ENCODE measurements at places on chromosomes 5 and 9.

DNA sequence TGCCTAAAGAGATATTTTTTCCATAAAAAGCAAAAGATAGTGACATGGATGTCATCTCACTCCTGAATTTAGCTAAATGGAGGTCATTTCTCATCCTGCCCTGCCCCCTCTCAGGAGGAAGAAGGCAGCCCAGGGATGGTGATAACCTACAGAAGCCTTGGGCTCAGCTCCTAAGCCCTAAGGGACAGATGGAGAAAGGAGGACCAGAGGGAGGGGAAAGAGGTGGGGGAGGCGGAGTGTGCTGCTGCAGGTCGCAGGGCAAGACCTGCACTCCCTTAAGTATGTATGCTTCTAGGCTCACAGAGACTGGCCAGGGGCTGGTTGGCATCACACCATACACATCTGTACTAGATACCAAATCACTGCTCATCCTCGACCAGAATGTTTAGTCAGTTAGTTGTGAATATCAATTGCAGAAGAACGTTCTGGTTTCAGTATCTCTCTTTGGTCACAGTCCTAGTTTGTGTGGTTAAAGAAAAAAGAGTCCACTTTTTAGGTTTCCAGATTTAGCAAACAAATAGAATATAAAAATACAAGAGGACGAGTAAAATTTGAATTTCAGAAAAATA, 18.4 kb upstream of the CDKN2AIPNL start:
- no peak for DNase-seq

GRCh38 chr5:44719856-44720255, 88.9 kb upstream of the MRPS30 start:
- no peak for DNase-seq

GRCh38 chr9:125260561-125260960, 1.1 kb upstream of the GAPVD1 start:
- DNase-seq, result no peak

DNA sequence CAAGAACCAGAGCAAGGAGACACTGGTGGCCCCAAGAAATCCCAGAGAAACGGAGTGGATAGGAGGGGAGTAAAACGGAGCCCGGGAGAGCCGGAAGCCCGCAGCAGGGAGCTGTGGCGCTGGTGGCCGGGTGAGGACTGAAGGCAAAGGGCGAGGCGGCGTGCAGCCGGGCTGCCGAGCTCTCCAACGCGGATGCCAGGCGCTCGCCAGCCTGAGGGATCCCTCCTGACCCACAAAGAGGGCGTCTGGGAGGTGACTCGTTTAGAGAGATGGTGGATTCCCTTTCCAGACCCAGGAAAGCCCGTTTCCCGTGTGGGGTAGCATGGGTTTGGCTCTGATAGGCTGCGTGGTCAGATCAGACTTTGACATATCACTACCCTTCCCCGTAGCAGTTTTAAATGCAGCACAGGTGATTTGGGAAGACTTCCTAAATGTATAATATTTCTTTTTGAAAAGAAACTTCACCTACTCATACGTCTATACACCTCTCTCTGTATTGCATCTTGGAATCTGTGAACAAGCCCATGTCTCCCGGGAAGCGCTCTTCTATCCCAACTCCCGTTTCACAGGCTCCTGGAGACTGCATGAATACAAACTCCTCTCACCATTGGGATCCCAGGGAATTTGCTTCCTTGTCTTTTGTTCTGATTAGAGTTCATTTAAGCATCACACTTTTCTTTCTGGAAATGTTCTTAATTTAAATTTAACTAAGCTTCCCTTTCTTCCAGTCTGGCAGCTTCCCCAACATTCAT, 158.1 kb downstream of the C9orf152 start:
- peak; percentile 53 for DNase-seq

DNA sequence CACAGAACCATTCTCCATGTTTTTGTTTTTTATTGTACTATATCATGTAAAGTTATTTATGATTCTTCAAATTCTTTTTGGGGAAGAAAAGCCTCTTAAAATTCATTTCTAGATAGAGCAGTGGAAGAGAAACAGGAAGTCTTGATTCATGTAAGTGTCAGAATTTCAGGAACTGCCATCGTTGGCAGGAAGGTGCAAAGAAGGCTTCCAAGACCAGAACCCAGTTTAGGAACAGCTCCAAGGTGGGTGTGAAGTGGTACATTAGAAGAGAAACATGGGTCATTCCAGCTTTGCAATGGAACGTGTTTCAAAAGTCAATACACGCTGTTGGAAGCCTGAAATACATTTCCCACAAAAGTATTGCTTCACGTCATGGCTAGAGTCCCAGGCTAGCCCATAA, 14.8 kb downstream of the SAXO1 start:
- no peak for DNase-seq

DNA sequence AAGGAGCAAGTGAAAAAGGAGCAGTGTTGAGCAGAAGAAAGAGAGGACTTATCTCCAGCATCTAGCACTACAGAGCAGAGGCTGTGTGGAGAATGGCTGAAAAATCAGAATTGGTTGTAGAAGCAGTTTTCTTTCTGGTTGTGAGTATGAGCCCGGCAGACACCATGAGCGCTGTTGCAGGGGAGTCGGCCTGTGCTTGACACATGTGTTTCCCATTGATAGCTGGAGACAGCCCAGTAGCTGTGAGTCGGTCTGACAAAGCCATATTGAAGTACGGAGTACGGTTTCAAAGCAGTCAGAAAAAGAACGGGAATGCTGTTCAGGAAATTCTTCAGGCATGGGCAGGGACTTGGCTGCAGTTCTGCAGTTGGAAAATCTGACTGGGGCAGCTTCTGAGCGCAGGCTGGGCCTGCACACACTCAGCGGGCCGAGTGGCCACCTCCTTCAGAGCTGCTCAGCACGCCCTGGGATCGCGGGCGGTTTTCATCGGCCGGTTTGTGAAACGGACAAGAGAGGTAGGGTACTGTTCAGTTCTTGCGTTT, at the start of gene SGCD:
TSS of gene SGCD (plus strand) at position 447 of the 542 bp plus-strand sequence.
- DNase-seq, result peak; percentile 36

- peak; percentile 83 for DNase-seq
Measured at GRCh38 chr5:150560401-150561191, 52.7 kb downstream of the NDST1 start.

DNA sequence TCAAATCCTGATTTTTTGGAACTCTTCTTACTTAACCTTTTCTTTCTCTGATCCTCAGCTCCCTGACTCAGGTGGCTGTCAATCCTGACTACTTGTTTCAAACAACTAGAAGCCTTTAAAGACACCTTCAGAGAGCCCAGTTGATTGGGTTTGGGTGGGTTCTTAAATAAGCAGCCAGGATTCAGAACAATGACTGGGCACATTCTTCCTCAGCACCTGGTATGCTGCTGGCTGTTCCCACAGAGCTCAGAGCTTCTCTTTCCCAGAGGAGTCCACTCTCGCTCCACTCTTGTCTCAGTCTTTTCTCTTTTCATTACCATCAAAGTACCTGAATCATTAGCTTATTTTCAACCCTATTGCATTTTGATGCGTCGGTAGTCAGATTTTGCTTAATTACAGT, 22.5 kb downstream of the PCSK5 start:
- DNase-seq, result no peak

DNA sequence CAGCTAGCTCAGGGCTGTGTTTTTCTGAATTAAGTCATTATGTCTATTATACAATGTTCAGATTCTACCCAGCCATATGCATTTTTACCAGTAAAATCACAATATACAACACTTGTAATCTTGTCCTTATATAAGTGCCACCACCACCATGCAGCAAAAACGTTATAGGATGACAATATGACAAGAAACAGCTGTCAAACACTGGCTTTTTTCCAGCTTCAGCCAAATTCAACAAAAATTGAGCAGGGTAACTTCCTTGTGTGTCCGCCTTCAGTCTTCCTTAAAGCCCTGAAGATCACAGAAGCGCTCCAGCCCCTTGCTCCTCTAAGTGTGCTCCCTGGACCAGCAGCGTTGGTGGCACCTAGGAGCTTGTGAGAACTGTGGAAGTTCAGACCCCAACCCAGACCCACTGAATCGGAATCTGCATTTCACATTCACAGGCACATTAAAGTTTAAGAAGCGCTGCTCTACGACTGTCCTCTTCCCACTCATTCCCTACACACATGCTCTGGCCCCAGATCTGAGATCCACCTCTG, 111.8 kb downstream of the LHFPL2 start:
- DNase-seq, result no peak

DNA sequence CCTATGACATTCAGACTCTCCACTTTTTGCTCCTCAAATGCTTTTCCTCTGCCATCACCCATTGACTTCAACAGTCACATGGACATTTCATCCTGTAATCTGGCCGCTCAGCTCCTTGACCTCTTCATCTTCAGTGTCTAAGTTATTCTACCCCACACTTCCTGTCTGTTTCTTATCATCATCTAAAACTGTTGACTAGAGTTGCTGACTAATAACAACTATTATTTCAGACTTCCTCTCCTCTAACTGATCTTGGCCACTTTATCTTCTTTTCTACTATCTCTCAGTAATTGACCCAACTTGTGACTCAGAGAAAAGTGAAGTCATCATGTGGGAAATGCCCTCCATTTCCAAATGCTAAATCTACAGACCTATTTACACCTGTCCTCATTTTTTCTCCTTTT, 254.7 kb upstream of the TRPC7 start:
- DNase-seq, result peak; percentile 75

DNA sequence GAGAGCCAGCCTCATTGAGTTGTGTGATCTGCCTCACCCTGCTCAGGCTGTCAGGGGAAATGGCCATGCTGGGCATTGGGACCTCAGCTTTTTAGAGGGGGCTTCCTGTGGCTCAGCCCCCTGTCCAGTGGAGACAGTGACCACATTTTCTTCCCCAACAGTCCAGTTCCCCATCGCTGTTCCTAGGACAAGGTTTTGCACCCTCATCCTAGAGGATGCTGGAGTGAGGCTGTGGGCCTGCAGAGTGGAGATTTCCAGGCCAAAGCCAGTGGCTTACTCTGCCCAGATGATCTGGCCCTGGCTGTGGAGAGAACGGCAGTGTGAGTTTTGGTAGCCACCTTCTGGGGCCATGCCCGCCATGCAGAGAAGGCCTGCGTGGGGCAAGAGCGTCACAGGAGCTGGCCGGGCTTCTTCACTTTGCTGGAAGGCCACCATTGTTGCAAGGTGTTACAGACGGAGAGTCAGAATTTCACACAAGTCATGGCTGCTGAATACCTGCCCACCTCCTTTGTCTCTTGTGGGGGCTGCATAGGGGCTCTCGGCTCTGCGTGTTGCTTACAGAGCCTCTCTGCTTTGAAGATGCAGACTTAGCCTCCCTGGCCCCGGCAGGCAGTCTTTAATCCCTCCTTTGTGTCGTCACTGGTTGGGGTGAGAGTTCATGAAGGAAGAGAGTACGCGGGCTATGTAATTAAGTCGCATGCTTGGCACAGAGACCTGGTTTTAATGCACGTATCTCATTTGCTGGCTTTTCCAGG, 35.2 kb upstream of the PITX1 start:
- no peak for DNase-seq

DNA sequence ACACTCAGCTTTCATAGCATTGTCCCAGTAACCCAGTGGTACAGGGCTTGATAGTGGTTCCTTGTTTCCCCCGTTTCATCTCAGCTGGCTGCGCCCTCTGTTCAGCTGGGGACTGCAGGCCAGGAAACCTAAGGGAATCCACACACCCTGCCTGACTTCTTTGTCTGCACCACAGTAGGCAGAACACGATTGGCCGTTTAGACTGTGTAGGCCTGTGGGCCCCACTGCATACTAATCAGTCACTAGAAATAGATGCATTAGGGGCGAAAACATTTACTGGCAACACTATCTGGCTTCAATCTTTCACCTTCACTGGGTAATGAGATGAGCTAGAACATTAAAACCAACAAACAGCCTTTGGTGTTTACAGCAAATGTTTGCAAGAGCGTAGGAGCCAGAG, 512.7 kb upstream of the BRINP1 start:
- DNase-seq, result no peak

DNA sequence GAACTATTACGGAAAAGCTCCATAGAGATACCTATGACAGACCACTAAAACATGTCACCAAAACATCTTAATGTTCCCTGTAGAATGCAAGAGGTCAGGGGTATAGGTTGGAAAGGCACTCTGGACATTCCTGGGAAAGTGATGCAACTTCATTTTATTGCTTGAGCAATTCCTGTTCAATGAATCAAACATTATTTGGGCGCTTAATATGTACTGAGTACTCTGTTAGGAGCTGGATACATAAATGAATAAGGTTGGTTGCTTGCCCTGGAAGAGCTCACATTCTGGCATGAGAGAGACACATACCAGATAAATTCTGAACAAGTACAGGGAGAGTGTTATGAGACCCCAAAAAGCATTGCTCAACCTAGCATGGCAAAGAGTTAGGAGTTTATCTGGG, 408.9 kb upstream of the DMAC1 start:
- no peak for DNase-seq

GRCh38 chr9:117745598-117745997, 41.4 kb downstream of the TLR4 start:
- no peak for DNase-seq

GRCh38 chr5:11640158-11640873, 263.9 kb downstream of the CTNND2 start:
- DNase-seq, result no peak

DNA sequence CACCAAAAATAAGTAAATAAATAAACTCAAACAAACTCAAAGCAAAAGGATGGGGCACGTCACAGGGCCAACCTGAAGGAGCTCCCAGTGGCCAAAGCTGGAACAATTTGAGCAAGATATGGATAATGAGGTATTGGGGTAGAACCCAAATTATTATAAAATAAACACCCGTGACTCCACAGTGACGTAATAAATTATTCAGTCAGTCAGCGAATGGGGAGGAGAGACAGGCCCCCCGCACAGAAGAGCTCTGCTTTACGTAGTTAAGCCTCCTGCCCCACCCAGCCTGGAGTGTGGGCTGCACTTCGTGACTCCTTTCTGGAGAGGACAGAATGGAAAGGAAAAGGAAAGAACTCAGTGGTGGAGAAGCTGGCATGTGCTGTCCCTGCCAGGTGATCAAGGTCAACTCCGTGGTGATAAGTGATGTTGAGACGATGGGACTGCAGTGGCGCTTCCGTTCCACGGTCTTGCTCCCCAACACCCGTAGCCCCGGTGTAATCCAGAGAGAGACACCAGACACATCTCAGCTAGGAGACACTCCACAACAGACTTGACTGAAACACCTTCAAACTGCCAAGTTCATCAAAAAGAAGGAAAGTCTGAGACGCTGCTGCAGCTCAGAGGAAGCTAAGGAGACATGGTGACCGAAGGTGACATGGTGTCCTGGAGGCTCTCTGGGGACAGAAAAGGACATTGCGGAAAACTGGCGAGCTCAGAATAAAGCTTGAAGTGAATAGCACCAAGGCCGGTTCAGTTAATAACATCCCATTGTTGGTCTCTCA, 83.3 kb upstream of the COL5A1 start:
- no peak for DNase-seq

GRCh38 chr9:106112935-106113334, 418.6 kb downstream of the TMEM38B start:
- no peak for DNase-seq

DNA sequence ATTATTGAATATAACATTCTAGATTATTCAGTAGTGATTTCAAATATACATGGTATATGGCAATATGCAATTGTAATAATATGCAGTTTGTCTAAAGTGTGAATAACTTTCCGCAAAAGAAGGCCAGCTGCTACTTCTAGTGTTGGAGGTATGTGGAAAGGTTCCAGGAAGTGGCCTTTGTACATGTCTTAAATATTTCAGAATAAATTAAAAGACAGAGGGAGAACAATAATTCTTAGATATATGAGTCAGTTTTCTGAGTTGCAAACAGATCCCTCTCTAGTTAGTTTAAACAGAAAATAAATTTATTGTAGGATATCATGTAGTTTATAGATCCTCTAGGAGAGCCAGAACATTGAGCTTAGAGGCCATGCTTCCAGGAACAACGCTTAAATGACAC, 210.8 kb upstream of the ELL2 start:
- DNase-seq, result peak; percentile 86
